Mononuclear cell (primary cell): ENCODE measurements at places on chromosomes 11 and 22. TPM values are rescaled to one million over a fixed set of nuclear protein-coding genes. Genes with fewer than 3 reads are reported as not detected.

The NRIP3 gene
- total RNA-seq = 11.5 TPM

The MRGPRF gene
- under 0.01 TPM for total RNA-seq

The LRRC10B gene
- total RNA-seq = not detected

The OR4A16 gene
- not detected for total RNA-seq

The MMP13 gene
- total RNA-seq = not detected

The MYRF gene
- 0.31 TPM for total RNA-seq

The SLCO2B1 gene
- not detected for total RNA-seq

The MAJIN gene
- total RNA-seq = not detected

The ASPHD2 gene
- total RNA-seq = 2.7 TPM

The SCT gene
- total RNA-seq = not detected

The GP1BB gene
- total RNA-seq = 36.1 TPM

The DSCAML1 gene
- total RNA-seq = 0.84 TPM

The MAP6 gene
- total RNA-seq = not detected

The DDI1 gene
- total RNA-seq = not detected

The LIF gene
- 4.2 TPM for total RNA-seq

The MYEOV gene
- total RNA-seq = 2.3 TPM

The OVOL1 gene
- not detected for total RNA-seq

The ARL14EP gene
- 25.4 TPM for total RNA-seq

The TMEM25 gene
- 8.9 TPM for total RNA-seq

The CCDC157 gene
- 4.9 TPM for total RNA-seq

The TMEM121B gene
- 1.3 TPM for total RNA-seq

The SAA2 gene
- 0.63 TPM for total RNA-seq

The SCGB1D2 gene
- total RNA-seq = not detected

The LARGE1 gene
- 3.9 TPM for total RNA-seq

The POTEH gene
- not detected for total RNA-seq

The RASGRP2 gene
- 126 TPM for total RNA-seq

The SERHL2 gene
- total RNA-seq = 0.73 TPM

The FAM76B gene
- 107 TPM for total RNA-seq

The RCOR2 gene
- total RNA-seq = not detected

The HEPHL1 gene
- total RNA-seq = not detected

The CALCA gene
- total RNA-seq = not detected

The SLC17A6 gene
- not detected for total RNA-seq

The VPREB1 gene
- not detected for total RNA-seq

The KIAA1671 gene
- total RNA-seq = 0.31 TPM

The TRPM5 gene
- total RNA-seq = 0.10 TPM

The UBQLNL gene
- 0.52 TPM for total RNA-seq

The TUB gene
- total RNA-seq = under 0.01 TPM

The CDC45 gene
- total RNA-seq = 0.42 TPM

The SYCE3 gene
- not detected for total RNA-seq

The OR4C13 gene
- not detected for total RNA-seq

The UCP3 gene
- 1.7 TPM for total RNA-seq

The RFPL1 gene
- total RNA-seq = not detected

The AIFM3 gene
- 5.2 TPM for total RNA-seq

The SLC37A4 gene
- 2.4 TPM for total RNA-seq

The GAL gene
- not detected for total RNA-seq

The CAVIN3 gene
- total RNA-seq = 1.8 TPM
